ENCODE measurements at places on chromosomes 7 and 10.

- no peak for DNase-seq
Measured at GRCh38 chr10:133328358-133329343, 8.0 kb downstream of the CALY start.

DNA sequence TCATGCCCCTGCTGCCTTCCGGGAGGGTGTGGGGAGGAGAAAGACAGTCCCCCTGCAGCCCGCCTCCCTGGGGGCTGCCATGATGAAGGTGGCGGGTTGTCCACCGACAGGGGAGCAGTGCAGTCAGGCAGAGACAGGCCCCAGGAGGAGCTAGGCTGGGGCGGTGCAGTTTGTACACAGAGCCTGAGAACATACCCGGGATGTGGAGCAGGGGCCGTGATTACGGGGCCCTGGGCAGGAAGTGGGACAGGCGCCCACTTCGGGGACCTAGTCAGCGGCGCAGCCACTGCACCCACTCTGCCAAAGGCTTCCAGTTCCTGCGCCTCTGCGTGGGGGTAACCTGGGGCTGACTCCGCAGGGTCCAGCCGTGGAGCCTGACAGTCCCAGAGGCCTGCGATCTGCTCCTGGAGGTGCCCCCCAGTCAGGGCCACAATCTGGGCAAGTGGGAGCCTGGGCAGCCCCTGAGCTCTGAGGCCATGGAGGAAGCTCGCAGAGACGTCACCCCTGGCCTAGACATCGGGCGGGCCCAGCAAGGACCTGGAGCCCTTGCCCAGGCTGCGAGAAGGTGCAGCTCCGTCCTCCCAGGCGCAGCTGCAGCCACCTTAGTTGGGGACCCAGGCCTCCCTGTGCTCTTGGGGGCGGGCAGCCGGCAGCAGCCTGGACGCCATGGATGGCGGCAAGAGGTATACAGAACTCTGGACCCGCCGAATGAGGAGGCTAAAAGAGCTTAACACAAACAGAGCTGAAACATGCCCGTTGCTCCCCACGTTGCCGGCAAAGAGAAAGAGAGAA, 1356.8 kb downstream of the XPNPEP1 start:
- DNase-seq, result no peak

DNA sequence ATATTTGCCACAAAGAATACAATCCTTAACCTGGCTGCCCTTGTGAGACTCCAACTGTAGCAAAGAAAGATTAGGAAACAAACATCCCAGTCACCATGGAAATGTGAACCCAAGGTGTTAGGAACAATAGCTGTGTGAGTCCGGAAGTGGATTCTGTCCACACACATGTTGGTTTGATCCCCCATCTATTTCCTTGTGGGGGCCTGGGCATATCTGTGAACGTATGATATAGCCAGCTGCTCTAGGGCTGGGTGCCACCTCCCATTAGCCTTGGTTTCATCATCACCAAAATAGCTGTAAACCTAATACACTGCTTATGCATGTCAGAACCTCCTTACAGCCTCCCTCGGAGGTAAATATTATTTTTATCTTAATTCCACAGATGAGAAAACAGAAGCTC, 26.4 kb downstream of the GRK5 start:
- DNase-seq, result no peak

- no peak for DNase-seq
Measured at GRCh38 chr7:151374139-151374538, 32.5 kb downstream of the NUB1 start.

DNA sequence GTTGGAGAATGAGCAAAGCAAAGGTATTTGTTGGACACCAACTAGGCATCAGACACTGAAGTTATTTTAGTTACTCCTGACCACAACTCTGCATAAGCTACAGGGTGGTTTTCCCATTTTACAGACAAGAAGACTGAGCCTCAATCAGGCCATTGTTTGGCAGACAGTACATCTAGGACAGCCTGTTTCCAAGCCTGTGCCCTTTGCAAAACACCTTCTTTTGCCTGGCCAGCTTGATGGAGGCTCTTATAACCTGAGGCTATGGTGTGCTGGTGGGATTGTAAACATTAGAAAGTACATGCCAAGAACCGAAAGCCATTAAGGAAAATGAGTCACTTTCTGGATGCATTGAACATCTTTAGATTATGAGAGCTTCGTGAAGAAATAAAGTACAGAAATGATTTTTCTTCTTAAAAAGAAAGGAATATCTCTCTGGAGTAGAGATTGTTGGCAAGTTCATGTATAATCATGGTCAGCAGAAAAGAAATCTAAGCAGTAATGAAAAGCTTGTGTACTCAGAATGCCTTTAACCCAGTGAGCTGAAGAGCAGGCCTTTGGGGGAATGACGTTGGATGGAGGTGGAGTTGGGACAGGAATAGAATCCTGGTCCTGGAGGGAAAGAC, 140.6 kb downstream of the KIAA1217 start:
- no peak for DNase-seq

GRCh38 chr7:94643771-94644545, 12.0 kb downstream of the SGCE start:
- no peak for DNase-seq

- no peak for DNase-seq
Measured at GRCh38 chr7:121385800-121386179, 10.3 kb downstream of the FAM3C start.

GRCh38 chr10:121680879-121681655, 82.8 kb upstream of the FGFR2 start:
- DNase-seq, result no peak

- no peak for DNase-seq
Measured at GRCh38 chr10:30708234-30708633, 78.7 kb upstream of the LYZL2 start.

GRCh38 chr7:111743244-111743847, 181.1 kb upstream of the IMMP2L start:
- no peak for DNase-seq

DNA sequence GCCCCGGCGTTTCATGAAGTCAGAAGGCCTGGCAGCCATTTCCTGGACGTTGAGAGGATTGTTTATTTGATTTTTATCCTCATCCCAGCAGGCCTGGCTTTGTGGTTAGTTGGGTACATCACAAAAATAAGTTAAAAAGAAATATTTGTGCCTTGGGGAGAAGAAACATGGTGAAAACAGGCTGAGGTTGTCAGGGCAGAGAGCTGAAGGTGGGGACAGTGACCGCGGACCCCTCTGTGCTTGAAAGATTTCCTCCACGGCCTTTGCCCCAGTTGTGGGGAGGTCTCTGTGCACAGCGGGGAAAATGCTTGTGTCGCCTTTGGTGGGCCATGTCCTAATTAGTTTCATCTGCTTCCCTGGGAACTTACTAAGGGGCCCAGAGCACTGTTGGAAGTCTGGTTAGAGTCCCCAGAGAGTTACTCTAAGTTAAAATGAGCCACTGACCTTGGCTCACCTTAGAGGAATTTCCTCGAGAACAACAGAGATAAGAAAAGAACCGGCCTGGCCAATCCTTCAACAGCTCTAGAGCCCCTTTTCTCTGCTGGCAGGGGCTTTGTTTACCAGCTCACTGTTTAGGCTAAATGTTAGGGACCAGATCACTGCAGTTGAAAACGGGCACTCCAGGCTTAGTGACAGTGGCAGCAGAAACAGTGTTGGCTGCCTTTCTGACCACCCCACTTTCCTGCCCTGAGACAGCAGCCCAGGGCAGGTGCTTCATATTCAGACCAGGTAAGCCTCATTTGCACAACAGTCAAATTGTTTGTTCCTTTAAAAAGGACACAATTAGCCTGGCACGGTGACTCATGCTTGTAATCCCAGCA, 37.9 kb downstream of the CRCP start:
- DNase-seq, result no peak

DNA sequence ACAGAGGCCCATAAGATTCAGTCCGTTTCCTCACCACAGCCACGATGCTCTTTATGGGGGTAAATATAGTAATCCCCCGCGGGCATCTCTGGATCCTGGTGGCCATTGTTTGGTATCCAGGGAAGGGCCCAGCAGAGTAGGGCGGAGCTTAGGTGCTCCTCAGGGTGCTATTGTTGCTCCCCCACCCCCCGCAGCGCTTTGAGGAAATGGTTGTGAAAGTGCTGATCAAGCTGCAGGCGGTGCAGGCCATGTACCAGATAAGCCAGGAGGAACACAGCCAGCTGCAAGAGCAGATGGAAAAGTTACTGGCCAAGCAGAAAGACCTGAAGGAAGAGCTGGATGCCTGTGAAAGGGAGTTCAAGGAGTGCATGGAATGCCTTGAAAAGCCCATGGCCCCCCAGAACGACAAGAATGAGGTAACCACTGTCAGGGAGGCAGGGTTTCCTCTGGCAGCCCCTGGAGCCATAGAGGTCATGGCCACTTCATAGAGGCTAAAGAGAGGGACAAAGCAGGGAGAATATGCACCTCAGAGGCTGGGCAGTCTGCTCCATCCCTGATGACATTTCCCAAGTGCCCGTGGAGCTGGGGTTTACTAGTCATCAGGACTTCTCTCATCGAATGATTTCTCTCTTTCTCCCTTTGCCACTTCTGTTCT, 17.6 kb upstream of the FLNC start:
- DNase-seq, result no peak

DNA sequence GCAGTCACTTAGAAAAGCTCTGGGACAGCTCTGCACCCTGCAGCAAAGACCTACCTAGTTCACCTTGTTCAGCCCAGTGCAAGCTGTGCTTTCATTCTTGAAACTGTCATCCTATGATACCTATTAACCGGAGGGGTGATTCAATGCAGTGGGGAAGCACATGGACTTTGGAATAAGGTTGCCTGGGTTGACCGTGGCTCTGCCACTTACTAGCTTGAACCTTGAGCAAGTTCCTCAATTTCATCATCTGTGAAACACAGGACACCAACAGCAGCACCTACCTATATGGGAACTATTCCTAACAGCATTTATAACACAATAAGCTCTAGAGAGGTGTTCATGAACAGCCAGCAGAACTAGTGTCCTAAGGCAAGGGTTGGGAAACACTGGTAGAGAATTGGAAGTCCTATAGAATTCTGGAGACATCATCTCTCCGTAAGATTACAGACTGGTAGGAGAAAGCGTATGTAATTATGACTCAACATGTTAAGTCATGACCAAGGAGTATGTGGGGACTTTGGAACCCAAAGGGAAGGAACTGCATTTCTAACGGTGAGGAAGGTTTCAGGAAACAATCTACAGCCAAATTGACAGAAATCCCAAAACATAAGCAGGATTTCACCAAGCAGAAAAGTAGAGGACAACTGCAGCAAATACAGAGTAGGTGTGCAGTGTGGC, 270.0 kb downstream of the USP6NL start:
- DNase-seq, result no peak

DNA sequence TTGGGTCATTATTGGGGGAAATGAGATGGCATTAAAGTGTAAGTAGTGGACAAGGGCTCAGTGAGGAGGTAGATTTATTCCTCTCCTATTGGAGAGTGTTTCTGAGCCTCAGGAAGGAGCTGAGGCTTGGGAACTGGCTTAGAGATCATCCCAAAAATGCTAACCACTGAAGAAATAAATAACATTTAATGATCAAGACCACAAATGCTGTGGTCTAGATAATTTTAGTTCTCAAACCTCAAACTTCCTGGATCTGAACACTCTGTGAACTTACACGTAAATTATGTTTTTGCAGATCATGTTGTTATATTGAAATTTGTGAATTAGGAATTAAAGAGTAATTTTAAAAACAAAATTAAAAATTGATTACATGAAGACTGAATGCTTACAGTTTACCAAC, 27.3 kb downstream of the MDFIC start:
- no peak for DNase-seq

DNA sequence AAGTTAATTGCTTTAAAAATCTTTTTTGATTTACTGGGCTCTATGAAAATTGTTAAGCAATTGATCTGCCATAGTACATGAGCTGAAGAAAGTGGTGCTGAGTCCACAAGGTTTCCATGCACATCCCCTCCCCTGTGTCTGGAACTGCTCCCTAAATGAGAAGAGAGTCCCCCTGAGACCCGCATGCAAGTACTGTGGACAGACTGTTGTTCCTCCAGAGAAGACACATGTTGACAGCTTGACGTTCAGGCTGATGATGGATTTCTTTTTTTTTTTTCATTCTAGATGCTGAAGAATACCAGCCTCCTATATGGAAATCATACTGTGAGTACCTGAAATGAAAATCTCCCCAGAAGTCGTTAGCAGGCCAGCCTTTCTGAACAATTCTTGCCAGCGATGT, 159.8 kb downstream of the CHN2 start:
- no peak for DNase-seq

DNA sequence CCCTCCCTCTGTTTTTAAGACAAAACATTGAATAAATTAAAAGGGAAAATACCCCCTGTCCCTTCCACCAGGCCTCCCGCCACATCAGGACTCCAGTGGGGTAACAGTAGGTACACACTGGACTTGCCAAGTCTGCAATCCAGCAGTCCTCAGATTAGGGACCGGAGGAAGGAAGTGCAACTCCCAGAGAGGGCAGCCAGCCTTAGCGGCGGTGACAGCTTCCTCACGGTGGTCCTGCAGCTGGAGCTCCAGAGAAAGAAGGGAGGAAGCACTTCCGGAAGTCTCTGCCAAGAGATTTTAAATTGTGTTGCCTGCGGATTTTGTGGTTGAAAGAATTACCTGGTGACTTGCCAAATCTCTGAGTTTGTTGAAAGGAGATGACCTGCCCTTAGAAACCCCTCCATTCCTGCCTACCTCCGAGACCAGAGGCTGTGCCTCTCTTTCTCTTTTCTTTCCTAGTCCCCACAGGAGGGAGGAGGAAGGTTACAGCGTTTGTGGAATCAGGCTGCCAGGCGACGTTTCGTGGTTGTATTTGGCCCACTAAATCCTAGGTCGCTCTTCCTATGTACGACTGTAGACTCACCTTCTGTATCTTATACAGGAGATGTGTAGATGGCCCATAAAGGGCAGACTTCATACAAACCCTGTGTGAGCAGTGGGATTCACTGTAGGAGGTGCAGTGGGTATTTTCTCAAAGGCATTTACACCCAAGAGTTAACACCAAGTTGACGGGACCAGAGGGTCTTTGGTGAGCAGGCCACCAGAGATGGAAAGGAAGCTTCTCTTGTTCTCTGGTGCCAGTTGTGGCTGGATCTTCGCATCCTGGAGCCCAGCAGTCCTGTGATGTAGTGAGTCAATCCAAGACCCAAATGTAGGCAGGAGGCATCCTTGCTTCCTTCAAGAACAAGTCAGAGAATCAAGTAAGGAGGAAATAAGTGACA, 77.9 kb downstream of the INSIG1 start:
- DNase-seq, result no peak

DNA sequence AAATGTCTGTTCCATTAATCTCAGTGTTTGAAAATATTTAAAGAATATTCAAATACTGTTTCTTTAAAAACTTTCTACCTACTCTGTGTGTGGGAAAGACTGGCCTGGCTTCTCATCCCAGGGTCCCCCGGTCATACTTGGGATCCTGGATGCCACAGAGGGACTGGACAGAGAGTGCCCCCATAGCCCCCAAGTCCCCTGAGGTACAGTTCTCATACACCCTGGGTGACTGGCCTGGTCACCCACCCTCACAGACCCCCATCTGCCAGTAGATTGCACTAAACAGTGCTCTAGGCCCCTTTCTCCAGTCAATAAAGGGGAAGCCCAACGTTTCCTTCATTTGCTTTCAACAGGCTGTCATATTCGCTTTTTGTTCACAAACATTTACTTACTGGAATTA, 3.0 kb downstream of the TMEM273 start:
- DNase-seq, result no peak

- DNase-seq, result no peak
Measured at GRCh38 chr10:30494558-30494957, 60.6 kb downstream of the MAP3K8 start.
